SK-N-SH (cell line): ENCODE measurements at places on chromosomes 2 and 18.

DNA sequence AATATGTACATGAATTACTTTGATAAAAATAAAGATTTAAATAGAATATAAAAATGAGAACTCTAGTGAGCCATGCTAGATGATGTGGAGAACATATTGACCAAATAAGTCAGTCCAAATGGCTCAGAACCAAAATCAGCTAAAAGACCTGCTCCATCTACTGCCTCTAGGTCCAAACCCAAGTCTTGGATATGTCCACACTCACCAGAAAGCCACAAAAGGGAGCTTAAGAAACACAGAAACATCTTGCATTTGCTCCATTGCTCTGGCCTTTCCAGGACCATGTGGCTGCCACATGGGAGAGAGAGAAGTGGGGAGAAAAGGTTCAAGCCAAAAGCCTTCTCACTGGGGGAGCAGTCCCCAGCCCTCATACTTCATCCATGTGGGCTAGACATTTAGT is 272.5 kb downstream of the DYSF start:
- no peak for DNase-seq

DNA sequence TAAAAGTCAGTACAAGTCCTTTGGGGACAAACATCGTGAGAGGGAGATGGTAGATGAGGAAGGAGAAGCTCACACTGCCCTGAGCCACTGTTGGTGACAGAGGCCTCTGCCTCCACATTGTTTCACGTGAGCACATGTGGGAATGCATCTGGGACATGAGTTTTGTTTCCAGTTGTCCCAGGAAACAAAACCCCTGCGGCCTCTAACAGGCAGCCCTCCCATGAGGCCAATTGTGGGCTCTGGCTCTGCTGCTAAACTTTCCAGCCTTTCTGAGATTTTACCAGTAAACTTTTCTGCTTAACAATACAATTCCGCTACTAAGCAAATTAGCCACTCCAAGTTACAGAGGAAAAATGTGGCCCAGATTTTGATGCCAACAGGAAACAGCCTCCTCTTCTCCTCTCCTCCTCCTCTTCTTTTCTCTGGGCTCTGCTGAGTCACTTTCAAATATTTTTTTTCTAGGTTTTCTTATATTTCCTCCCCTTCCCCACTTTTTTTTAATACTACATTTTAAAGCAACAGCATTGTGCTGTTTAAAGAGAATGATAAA is 23.4 kb upstream of the LRRC30 start:
- no peak for DNase-seq

DNA sequence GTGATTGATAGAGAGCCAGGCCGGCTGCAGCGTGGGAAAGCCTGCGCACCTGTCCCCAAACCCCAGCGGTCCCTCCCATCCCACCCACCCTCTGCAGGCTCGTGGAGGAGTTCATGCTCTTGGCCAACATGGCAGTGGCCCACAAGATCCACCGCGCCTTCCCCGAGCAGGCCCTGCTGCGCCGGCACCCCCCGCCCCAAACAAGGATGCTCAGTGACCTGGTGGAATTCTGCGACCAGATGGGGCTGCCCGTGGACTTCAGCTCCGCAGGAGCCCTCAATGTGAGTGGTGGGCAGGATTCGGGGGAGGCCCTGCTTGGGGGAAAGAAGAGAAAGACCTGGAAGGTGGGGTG is 48.9 kb upstream of the ALPP start:
- no peak for DNase-seq

GRCh38 chr2:175595139-175595538 is 406.9 kb downstream of the LNPK start:
- no peak for DNase-seq
